ENCODE measurements at places on chromosomes 2 and 18.

DNA sequence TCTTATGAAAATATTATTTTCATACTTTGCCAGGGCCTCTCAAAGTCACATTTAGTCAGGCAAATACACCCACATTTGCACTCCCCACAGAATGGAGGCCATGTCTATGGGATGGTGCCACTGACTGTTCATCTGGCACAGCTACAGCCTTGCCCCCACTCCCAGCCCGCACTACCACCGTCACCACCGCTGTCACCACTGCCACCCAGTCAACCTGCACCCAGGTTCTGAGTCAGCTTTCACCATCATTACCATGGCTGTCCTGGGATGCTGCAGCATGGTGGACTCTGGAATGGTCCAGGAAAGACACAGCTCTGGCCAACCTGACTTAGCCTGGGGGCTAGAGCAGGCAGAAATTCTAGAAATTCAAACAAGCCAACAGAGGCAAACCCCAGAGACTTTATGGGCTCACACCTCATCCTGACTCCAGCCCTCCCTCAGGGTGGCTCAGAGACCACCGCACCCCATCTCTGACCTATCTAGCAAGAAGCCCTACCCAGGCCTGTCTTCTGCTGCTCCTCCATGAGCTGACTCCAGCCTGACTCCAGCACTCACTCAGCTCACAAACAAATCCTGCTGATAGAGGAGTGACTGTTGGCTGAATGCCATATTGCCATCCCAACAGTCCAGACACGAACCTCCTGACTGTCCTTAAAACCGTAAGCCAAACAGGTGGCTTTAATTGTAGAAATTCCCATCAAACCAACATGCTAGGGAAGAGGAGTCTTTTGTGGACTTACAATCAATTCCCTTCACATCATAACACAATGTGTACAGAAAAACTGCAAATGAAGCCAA lies 28.0 kb downstream of the DNER start:
- DNase-seq = no peak

GRCh38 chr18:59623456-59624368 lies 73.5 kb downstream of the CCBE1 start:
- DNase-seq = no peak

DNA sequence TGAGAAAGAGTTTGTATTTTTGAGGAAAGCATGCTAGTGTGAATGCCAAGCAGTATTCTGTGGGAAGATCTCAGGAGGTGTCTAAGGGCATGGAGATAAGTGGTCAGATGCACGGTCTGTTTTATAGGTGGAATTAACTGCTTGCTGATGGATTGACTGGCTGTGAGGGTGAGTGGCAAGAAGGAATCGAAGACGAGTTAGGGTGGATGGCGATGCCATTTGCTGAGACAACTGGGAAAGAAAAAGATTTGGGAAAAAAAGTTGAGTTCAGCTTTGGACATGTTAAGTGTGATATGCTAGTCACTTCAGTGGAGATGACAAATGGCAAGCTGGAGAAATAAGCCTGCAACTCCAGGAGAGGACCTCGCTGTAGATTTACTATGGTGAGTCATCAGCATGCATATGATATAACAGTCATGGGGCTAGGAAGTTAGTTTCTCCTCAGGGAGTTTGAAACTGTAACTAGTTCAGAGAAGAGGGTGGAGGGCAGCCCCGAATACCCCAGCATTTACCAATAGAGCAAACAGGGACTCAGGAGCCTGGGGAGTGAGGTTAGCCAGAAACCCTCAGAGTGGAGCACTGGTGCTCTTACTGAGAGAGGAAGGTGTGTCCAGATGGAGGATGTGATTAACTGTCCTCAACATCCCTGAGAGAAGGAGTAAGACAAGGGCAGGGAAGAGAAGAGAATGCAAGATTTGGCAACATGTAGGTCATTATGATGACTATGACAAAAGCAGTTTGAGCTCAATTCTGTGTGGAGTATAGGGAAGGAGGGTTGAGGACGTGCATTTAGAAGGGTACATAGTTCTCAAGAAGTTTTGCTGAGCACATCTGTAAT lies 2.0 kb upstream of the HK2 start:
- DNase-seq = no peak

DNA sequence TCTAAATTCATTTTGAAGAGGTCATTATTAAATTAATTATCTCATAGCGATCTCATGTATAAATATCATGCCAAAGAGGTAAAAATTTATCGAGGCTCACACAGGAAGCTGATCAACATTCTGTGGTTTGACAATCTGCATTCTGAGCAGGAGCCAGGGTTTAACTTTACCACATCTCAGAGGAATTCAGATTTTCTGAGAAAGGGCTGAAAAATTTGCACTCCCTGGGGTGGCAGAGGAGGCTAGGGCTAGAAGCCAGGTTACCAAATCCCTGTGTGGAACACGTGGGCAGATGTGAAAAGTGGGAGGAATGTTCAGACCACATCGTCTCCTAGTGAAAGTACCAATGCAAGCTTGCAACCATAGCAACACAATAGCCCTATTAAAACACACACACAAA lies 63.5 kb upstream of the CTLA4 start:
- no peak for DNase-seq

DNA sequence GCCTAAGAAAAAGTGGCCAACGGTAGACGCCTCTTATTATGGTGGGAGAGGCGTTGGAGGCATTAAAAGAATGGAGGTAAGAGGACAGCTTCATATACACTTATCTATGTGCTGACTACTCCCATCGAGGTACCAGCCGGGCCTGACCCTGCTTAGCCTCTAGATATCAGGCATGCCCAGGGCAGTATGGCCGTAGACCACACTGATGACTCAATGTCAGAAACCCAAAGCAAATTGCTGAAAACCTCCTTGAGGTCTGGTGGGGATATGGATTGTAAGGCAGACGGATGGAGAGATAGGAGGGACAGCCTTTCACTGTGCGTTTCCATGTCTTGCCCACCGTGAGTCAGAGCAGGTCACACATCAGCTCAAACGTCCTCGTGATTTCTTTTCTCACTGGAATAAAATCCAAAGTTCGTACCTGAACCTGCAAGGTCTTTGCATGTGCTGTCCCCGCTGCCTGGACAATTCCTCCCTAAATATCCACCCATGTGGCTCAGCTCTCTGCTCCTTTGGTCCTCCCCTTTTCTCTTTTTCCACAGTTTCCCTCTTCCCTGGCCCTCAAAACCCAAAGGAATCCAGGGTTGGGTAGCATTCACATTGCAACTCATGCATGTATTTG lies 168.9 kb downstream of the ANTXR1 start:
- no peak for DNase-seq

DNA sequence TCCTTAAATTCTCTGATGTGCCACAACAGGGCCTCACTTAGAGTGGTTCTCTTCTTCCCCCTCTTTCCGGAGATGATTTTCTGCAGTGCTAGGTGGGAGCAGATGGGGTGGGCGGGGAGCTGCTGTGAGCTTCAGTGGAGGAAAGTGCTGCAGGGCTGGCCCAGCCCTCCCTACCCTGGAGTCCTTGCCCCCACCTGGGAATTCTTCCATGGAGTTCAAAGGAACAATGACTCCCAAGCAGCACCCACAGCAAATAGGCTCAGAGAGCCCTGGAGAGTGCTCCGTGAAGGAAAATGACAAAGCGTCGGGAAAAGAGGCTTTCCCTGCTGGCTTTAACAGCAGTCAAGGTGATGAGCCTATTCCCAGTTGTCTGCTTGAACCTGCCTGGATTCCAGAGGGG lies 28.8 kb downstream of the LOXHD1 start:
- DNase-seq = no peak

GRCh38 chr18:7740821-7741220 lies 173.7 kb downstream of the PTPRM start:
- no peak for DNase-seq

DNA sequence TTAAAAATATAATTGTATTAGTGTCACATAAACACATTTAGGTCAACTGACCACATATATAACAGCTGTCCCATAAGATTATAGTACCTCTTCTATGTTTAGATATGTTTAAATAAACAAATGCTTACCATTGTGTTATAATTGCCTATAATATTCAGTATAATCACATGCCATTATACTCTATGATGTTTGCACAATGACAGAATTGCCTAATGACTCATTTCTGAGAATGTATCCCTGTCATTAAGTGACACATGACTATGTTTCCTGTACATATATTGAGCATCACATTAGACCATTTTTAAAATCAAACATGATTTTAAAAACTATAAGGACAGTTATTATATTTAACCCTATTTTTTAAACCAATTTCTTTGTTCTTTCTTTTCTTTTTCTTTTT lies 89.8 kb downstream of the HS6ST1 start:
- DNase-seq = no peak

DNA sequence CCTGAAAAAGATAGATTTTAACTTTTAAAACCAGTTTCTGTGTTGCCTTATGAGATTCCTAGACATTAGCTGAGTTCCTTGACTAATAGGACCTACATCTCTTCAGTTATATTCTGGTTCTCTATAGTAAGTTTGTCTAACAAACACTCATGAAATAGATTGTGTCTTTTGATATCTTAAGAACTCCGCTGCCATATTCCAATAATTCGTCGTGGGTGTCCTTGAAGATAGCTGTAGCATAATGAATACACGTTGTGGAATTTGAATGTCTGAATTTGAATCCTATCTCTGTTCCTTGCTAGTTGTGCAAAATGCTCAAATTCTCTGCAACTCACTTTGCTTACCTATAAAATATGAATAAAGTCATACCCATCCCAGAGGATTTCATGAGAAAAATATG lies 176.8 kb upstream of the COL3A1 start:
- DNase-seq = no peak

GRCh38 chr2:128665113-128665512 lies 346.4 kb upstream of the HS6ST1 start:
- DNase-seq = no peak

- DNase-seq = no peak
Observed at GRCh38 chr2:194319222-194319992, 1337.6 kb upstream of the SLC39A10 start.

- DNase-seq = no peak
Observed at GRCh38 chr18:54713386-54713785, 114.9 kb upstream of the RAB27B start.

- no peak for DNase-seq
Observed at GRCh38 chr2:210128961-210129360, 42.2 kb downstream of the KANSL1L start.

DNA sequence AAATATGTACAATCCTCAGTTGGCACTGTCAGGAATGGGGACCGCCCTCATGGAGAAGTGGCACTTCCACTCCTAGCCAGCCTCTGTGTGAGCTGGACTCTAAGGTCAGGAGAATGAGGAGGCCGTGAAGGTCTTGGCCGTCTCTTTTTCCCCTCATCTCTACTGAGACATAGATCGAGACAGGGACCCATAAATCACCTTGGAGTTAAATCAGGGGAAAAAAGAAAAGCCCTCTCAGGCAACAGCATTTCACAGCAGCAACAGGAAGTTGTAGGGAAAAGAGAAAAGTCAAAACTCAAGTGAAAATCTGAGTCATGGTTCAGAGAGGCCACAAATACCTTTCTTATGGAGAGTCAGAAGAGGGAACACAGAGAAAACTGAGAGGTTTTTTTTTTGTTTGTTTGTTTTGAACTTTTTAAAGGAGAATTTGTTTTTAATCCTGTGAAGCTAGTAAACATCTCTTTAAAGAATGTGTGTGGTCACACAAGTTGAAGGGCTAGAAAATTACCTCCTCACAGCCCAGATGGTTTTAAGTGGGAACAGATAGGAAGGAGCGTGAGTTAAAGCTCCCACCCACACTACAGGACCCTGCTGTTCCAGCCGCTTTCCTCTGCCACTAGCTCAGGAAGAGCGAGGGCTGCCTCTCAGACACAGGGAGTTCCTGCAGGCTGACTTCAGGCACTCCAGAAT lies 30.6 kb upstream of the CYP1B1 start:
- no peak for DNase-seq

DNA sequence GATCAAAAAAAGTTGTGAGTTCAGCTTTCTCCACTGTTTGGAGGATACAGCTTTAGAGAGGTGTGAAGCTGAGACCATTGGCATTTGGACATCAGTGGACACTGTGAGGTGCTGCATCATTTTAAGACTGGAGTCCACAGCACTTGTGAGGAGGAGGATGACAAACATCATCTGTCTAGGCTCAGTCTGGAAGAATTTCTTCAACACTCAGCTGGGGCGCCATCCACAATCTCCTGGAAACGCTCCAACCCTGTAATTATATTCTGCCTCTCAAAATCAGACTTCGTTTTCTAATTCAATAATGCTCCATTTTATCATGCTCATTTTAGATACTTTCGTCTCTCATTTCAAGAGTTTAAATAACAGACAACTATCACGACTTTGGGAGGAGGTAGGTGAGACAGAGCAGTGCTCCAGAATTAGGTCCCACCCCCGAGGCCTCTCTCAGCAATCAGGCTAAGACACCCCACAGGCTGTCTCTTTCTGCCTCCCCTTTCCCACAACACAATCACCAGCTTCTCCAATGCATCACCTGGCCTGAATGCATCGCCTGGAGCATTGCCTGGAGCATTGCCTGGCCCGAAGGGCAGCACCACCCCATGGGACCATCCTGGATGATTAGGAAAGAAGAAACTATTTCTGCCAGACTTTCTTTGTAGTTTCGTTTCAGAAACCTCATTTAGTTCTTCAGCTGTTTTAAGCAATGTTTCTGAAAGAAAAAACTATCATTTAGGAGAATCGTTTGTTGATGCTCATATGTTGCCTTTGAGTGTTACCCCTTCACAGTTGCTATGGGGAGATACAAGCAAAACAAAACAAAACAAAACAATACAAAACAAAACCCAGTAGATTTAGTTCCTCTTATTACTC lies 37.0 kb upstream of the DPP10 start:
- DNase-seq = no peak

- DNase-seq = no peak
Observed at GRCh38 chr2:124623560-124623959, 598.5 kb downstream of the CNTNAP5 start.

DNA sequence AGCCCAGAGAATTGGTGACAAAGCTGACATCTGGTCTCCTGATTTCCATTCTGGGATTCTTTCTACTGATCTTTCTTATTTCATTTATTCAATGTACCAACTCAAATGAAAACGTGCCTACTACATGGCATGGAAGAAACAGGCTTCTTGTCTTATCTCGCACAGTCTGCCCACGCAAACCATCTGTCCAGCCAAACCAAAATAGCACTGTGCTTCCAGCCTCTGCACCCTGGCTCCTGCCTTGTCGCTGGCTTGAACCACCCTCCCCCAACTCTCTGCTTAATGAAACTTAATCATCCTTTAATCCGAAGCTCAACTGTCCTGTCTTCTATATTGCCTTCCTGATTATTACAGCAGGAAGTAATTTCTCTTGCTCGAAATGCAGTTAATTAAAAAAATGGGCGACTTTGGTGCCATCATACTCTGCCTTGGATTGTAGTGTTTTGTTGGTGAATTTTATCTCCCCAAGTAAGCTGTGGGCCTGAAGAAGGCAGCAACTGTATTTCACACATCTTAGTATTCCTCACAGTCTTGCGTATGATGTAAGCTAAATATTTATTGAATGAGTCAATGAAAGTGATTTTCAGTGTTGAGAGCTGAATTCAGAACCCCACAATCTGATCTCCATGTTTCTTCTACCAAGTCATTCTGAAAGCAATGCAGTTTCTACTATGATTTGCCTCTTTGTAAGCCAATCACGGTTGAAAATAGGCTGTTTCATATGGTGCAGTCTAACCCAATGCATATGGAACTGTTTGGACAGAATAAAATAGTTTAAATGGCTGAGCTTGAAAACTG lies 190.8 kb downstream of the TMEM247 start:
- DNase-seq = no peak

GRCh38 chr2:197163712-197164140 lies 146.9 kb downstream of the ANKRD44 start:
- no peak for DNase-seq

- no peak for DNase-seq
Observed at GRCh38 chr2:42932271-42933151, 140.1 kb upstream of the HAAO start.

GRCh38 chr2:204850581-204850980 lies 305.3 kb downstream of the PARD3B start:
- DNase-seq = no peak

- DNase-seq = no peak
Observed at GRCh38 chr2:62738981-62739936, 33.7 kb downstream of the EHBP1 start.

Measured in cerebellar nuclear complex (tissue), 1 donor.